Stimulated activated CD8-positive, alpha-beta memory T cell treated with anti-CD3 and anti-CD28 coated beads, Interleukin-15, amount 100 ng/mL, for 4 hours (primary cell): ENCODE measurements at places on chromosomes 6 and 20.

DNA sequence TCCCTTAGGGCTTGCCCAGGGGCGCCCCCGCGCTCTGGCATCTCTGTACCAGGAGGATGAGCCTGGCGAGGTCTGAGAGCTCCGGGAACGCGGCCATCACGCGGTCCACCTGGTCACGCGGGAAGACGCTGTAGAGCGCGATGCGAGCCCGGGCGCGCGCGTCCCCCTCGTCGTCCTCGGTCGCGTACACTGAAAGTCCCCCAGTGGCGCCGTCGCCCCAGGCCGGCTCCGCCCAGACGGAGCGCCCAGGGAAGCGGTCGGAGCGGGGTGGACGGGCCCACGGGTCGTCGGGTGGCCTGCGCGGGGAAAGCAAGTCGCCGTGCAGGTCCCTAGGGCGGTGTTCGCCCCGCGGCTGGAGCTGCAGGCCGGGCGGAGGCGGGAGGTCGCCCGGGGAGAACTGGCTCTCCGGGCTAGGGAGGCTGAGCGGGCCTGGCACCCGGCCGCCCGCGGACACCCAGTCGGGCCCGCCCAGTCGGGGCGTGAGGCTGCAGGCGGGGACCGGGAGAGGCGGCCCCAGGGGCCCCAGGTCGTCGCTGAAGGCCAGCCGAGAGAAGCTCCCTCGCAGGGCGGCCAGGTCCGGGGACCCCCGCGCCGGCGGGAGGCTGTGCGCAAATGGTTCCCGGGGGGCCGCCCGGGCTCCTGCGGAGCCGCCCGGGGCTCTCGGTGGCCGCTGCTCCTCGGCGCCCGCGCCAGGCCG, 34.0 kb downstream of the ZC3H12D start:
- DNase-seq = no peak

DNA sequence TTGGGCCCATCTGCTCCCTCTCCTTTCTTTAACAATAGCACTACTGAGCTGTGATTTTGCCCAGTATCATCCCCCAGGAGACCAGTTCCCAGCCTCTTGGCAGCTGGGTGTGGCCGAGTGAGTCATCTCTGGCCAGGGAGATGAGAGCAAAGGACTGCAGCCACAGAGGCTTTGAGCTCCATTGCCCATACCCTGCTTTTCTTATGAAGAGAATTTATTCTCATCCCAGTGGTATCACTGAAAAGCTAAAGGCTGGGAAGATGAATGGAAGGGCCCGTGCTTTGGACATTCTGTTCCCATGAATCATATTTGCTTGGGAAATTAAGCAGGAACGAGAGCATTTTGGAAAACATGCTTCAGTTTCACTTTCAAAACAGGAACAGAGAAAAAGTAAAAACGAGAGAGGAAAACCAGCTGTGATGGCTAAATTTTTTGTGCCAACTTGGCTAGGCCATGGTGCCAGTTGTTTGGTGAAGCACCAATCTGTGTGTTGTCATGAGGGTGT, 14.9 kb downstream of the CST3 start:
- no peak for DNase-seq

- DNase-seq = no peak
Observed at GRCh38 chr20:59861401-59861800, 72.0 kb downstream of the SYCP2 start.

GRCh38 chr6:145498425-145498824, 236.9 kb downstream of the EPM2A start:
- no peak for DNase-seq

DNA sequence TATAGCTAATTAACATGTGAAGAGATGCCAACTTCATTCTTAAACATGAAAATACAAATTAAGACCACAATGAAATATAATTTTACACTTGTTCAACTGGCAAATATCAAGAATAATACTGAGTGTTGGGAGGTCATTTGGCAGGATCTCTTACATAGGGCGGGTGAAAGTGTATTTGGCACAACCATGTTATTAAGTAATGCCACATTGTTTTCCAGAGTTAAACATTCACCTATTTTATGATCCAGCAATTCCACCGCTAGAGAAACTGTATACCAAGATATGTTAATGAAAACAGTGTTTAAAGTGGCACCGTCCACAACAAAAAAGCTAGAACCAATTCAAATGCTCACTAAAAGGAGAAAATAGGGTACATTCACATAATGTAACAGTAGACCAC, 14.1 kb downstream of the MOCS1 start:
- DNase-seq = no peak

GRCh38 chr20:63259734-63260460, 5.6 kb upstream of the NKAIN4 start:
- DNase-seq = no peak

GRCh38 chr6:12369781-12370262, 79.7 kb downstream of the EDN1 start:
- DNase-seq = no peak

DNA sequence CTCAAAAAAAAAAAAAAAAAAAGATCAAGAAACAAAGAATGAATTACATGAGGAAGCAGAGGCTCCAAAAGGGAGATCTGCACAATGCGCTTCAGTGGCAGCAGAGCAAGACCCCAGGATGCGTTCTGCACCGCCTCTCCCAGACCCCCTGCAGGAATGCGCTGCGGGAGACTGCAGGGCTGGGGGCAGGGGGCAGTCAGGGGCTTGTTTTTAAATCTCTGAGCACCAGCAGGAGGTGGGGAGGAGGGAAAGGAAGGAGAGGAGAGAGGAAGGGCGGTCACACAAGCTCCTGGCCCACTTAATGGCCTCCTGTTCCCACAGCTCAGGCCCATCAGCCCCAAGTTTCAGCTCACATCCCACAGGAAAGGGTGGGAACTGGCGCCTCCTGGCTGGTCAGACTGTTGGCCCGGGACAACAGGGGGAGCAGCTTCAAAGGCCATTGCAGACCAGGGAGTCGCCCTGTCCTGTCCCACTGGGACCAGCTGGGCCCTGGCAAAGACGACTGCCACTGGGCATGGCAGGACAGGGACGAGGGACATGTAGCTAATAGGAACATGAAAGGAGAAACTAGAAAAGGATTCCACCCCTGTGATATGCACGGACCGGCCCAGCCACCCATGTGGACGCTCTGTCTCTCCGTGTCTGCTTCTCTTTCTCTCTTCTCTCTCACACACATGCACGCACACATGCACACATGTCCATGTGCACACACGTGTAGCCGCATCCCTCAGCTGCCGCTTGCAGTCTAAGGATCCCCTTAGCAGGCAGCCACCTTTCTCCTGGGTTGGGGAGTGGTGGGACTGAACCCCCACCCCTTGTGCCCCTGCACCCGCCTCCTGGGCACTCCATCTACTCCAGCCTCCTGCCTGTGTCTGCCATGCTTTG, 34.7 kb downstream of the TFEB start:
- no peak for DNase-seq

GRCh38 chr20:57275813-57276212, 9.4 kb upstream of the BMP7 start:
- DNase-seq = no peak

GRCh38 chr6:107444277-107444676, 15.1 kb downstream of the PDSS2 start:
- DNase-seq = no peak

- DNase-seq = no peak
Observed at GRCh38 chr6:105099371-105099770, 80.4 kb downstream of the POPDC3 start.

DNA sequence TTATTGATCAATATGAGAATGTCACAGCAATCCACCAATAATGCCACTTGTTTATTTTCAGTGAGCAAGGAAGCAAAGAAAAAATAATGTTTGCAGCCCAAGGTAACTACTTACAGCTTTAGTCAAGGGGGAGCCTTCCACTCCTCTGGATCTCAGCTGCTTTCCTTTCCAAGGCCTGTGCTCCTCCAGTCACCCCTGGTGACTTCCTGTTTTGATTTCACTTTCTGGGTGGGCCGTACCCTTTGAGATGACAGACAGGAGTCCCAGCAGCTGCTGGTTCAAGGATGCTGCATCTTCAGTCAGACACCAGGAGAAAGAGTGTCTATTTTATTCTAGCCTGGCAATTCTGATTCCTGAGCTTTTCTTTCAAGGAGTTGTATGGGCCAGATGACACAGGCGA, 5.6 kb upstream of the VNN2 start:
- no peak for DNase-seq

DNA sequence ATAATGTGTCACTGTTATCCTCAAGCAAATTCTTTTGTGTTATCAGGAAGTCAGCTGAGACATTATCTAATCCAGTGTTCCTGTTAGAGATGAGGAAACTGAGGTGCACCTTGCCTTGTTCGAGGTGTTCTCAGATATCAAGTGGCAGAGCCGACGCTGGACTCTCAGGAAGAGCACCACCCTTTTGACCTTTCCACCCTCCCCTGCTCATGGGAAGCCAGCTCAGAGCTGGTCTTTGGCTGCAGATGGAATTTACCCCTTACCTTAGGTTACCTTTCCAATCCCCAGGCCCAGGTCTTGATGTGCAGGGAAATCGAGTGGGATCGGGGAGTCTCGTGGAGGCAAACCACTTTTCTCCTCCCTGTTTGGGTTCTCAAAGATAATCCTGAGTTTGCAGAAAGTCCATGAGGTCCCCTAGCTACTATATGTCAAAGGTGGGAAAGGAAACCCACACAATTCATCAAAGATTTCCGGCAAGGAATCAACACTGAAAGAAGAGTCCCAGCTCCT, 62.9 kb upstream of the PIM1 start:
- no peak for DNase-seq

DNA sequence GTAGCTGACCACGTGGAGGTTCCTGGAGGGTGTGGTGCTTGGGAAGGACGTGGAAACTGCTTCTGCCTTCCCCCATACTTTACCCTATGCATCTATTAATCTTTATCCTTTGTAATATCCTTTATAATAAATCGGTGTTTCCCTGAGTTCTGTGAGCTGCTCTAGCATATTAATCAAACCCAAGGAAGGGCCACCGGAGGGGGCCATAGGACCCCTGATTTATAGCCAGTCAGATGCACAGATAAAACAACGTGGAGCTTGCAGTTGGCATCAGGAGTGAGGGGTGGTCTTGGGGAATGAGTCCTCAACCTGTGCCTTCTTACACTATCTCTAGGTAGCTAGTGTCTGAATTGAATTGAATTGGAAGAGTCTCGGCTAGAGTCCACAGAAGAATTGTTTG, 36.5 kb upstream of the TFAP2A start:
- no peak for DNase-seq

DNA sequence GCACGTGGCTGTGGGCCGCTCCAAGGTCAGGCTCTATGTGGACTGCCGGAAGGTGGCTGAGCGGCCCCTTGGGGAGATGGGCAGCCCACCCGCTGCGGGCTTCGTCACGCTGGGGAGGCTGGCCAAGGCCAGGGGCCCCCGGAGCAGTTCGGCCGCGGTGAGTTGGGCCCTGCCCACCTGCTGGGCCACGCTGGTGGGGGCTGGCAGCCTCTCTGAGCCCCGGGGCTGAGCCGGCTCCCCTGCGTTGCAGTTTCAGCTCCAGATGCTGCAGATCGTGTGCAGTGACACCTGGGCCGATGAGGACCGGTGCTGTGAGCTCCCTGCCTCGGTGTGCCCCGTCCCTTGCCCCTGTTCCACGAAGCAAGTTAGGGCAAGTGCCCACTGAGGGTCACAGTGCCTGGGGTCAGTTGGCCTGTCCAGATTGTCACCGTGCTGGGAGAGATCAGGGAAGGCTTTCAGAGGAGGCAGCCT, 27.1 kb downstream of the COL20A1 start:
- no peak for DNase-seq

- no peak for DNase-seq
Observed at GRCh38 chr6:3627501-3627900, 124.0 kb downstream of the PXDC1 start.

DNA sequence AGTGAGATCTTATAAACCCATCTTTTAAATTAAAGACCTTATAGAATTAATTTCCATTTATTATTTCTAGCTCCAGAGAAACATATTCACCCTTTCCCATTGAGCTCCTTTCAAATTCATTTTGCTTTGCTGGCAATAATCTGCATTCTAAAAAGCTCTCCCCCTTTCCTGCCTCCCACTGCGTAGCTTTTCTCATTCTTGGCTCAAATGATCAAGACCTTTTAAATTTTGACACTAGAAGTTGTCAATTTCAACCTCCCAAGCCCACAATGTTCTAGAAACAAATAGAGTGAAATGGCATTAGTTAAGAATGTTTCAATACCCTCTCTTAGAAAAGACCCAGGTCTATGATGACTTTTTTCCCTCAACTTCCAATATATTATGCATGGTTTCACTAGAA, 186.9 kb downstream of the AKAP7 start:
- DNase-seq = no peak

DNA sequence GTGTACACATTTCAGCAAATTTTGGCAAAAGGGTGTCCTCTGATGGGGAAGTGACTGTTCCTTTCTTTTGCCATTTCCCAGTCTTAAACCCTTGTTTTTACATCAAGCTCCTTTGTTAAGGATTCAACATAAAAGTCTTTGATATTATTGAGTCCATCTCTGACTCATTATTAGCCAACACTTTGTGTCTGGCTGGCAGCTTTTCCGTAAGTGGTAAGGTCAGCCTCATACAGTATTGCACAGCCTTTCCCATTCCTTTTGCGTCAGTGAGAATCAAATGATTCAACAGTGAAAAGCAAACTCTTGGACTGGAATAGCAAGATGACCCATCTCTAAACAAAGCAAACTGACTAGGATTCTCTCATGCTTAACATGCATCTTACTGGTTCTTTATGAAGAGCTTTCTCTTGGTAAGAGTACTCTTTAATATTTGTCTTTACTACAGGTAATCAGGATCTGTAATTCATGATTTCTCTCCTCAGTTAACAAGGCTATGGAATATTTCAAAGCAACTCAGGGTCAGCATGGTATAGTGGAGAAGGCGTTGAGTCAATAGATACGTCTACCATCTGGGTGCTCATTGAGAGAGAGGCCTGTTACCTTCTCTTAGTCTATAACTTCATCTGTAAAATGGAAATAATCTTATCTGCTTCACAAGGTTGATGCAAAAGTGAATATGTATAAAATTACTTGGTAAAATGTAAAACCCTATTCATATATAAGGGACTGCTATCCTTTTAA, 183.6 kb downstream of the PRL start:
- DNase-seq = no peak

- no peak for DNase-seq
Observed at GRCh38 chr6:16421462-16421960, 183.1 kb downstream of the GMPR start.

DNA sequence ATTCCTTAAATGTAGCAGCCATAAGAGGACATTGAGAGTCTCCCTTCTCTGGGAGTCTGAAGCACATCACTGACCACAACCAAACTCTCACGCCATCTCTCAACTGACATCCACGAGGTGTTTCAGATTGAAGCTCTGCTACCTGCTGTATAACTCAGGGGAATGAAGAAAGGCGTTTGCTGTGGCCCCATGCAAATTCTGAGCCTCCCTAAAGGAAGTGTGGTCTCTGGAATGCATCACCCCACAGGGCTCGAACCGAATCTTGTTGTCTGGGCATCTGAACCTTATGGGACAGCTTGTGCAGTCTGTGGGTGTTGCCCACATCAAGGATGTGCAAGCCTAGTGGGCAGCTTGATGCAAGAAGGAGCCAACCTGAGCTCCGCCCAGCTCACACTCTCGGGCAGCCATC, 10.9 kb downstream of the PMEPA1 start:
- DNase-seq = no peak

GRCh38 chr6:1003394-1004160, 308.3 kb upstream of the FOXQ1 start:
- no peak for DNase-seq

DNA sequence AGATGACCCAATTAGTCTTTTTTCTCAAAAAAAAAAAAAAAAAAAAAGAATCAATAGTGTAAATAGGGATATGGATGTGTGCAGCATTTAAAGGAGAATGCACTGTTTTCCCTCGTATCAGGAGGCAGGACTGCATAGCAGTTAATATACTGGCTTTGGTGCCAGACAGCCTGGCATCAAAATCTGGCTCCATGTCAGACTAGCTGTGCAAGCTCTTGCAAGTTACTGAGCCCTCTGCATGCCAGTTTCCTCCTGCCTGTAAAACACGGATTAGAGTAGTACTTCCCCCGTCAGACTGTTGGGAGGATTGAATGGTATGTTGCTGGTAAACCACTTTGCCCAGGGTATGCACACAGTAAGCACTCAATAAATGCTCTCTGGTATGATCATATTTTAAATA, 594.2 kb upstream of the CHD6 start:
- DNase-seq = no peak
